ENCODE measurements at places on chromosomes 5 and 9. TPM values are rescaled to one million over a fixed set of nuclear protein-coding genes. Genes with fewer than 3 reads are reported as not detected.

JAKMIP2 gene
- 1.1 TPM for total RNA-seq

KIAA1191 gene
- 61.9 TPM for total RNA-seq

SPINK13 gene
- total RNA-seq = not detected

PCDHGA2 gene
- 2.7 TPM for total RNA-seq

NRARP gene
- under 0.01 TPM for total RNA-seq

GRCh38 chr5:124583469-124584350, 162.7 kb downstream of the ZNF608 start:
- DNase-seq = peak; percentile 92

DNA sequence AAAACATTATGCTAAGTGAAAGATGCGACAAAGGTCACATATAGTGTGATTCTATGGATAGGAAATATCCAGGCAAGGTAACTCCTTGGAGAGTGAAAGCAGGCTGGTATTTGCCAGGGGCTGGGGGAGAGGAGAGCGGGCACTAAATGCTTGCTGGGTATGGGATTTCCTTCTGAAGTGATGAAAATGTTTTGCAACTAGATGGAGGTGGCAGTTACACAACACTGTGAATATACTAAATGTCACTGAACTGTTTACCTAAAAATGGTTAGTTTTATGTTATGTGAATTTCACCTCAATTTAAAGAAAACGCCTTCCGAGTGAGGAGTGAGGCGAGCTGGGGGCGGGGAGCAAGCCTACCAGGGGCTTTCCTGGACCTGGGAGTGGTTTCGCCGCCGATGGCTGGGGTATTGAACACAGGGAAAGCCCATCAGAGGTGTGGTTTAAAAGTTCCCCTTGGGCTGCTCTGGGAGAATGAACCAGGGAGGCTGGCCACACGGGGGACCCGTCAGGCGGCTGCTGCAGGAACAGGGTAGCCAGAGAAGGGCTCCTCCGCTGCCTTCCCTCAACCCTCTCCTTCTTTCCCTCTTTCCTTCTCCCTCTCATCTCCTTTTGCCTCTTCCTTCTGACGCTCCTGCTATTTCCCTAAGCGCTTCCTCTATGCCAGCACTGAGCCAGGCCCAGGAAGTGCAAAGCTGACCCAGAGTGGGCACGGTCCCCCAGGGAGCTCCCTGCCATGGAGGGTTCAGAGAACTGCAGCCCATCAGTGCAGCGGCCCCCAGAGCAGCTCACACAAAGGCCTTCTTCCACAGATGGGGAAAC, 4.9 kb downstream of the AKNA start:
- DNase-seq = no peak

- DNase-seq = no peak
Measured at GRCh38 chr9:120916588-120916987, 10.0 kb downstream of the TRAF1 start.

DNA sequence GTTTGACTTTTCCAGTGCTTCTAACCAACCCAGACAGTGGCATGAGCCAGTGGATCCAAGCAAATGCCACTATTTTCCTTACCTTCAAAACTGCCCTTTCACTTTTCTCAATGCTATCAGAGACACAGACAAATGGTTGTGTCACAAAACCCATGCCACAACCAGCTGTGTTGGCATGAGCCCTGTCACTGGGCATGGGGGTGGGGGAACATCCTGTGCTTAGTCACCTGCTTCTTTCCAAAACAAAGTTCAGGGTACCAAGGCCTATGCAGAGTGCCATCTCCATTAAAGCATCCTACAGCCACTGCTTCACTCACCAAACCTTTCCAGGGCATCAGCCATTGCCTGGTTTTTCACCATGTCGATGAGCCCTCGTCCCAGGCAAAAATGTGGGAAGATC, 30.1 kb downstream of the NIPSNAP3B start:
- DNase-seq = no peak

DNA sequence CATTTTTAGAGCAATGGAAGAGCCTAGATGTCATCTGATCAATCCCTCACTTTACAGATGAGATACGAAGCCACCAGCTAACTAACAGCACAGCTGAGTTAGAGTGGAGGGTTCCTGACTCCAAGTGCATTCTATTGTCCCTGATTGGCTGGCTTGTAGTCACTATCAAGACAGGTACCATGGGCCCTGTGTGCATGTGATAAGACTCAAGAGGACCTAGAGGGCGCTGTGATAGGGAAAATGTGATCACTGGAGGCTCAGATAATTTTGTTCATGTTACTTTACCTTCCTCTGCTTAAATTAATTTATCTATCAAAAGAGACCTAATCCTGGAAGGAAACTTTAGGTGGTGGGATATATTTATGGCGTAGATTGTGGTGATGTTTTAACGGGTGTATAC, 19.5 kb upstream of the SNAPC3 start:
- DNase-seq = no peak

- DNase-seq = peak; percentile 43
Measured at GRCh38 chr5:145203193-145203592, 631.9 kb downstream of the PRELID2 start.

GRCh38 chr5:153797484-153797883, 241.2 kb downstream of the FAM114A2 start:
- no peak for DNase-seq

Measured in osteoblast (primary cell).